ENCODE measurements at places on chromosomes 11 and 22.

DNA sequence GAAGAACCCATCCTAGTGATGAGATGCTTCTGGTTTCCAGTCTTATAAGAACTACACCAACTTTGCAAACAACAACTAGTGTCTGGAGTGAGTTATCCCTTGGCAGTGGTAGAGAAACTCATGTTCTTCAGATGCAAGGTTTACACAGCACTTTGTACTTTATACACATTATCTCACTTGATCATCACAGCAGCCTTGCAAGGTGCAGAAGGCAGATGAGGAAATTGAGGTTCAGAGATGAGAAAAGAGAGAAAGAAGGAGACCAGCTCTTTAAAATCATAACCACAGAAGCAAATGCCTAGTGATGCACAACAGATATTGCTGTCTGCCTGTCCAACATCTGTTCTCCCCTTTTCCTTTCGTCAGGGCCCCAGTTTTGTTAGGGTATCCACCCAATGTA is 16.7 kb upstream of the CD44 start:
- no peak for DNase-seq

GRCh38 chr11:124760806-124761205 is 1.3 kb downstream of the ESAM start:
- DNase-seq: no peak

GRCh38 chr11:59186130-59186594 is 14.2 kb downstream of the DTX4 start:
- DNase-seq: peak; percentile 74

DNA sequence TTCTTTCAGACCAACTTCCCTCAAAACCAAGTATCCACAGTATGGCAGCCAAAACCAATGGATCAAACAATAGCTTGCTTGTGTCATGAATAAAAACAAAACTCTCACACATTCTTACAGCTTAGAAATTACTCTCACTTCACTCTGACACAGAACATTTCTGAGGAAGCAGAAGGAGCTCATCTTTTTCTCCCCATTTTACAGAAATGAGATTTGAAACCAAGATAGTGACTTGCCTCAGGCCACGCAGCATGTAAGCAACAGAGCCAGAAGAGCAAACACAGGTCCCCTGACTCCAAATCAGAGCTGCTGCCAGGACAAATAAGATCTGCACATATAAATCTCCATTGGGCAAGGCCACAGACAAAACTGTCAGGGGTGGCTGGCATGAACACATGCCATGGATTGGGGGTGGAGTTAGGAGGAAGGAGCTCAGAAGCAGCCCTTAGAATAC is 64.8 kb downstream of the RAB30 start:
- no peak for DNase-seq

GRCh38 chr11:105840391-105840790 is 181.6 kb downstream of the MSANTD4 start:
- DNase-seq: no peak

GRCh38 chr11:116503216-116504160 is 269.3 kb downstream of the BUD13 start:
- DNase-seq: no peak

GRCh38 chr22:20430720-20431510 is 6.7 kb downstream of the SCARF2 start:
- no peak for DNase-seq

DNA sequence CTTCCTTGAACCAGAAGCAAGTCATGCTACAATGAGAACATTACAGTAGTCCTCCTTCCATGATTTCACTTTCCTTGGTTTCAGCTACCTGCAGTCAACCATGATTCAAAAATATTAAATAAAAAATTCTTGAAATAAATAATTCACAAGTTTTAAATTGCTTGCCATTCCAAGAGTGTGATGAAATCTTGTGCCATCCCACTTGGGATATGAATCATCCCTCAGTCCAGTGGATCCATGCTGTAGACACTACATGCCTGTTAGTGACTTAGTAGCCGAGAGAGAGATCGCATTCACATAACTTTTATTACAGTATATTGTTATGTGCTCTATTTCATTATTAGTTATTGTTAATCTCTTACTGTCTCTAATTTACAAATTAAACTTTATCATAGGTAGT is 6.0 kb downstream of the HOATZ start:
- DNase-seq: no peak

- DNase-seq: no peak
These were observed 39.4 kb downstream of the C22orf31 start for GRCh38 chr22:29022101-29022817.

All from urinary bladder (tissue), 4 donors.